A549 treated with CORT108297 at 1 μM for 4 hours (cell line): ENCODE measurements at places on chromosomes 5 and 9. TPM values are rescaled to one million over a fixed set of nuclear protein-coding genes. Genes with fewer than 3 reads are reported as not detected.

The CHMP5 gene
- total RNA-seq: 71.1 to 94.9 TPM (median 75.7 TPM) in 5 replicates

The GPR21 gene
- 0.06 TPM in 1 of 5 replicates, not detected in the others for total RNA-seq

The ANKH gene
- 16.8 to 23.1 TPM (median 23.0 TPM) in 5 replicates for total RNA-seq

The CER1 gene
- total RNA-seq: not detected in 5 replicates

The F2RL2 gene
- 3.8 to 4.8 TPM (median 4.3 TPM) in 5 replicates for total RNA-seq

The PCDHA11 gene
- total RNA-seq: 0.08 to 0.40 TPM (median 0.10 TPM) in 5 replicates
